ENCODE measurements at places on chromosomes 6 and 20. TPM values are rescaled to one million over a fixed set of nuclear protein-coding genes. Genes with fewer than 3 reads are reported as not detected.
A peak's percentile ranks its signal among the peaks of the same experiment; 100 is the strongest.

DNA sequence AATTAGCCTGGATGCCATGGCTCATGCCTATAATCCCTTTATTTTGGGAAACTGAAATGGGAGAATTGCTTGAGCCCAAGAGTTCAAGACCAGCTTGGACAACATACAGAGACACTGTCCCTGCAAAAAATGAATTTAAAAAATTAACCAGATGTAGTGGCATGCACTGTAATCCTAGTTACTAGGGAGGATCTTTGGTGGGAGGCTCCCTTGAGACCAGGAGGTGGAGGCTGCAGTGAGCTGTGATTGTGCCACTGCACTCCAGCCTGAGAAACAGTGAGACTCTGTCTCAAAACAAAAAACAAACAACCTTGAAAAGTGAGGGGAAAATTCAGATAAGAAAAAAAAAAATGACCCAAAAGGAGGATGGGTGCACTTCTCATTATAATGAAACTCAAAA lies 23.4 kb downstream of the CAP2 start:
- H3K27ac ChIP-seq: no peak overlapping the region
- H3K27me3 ChIP-seq: no peaks in the 10 kb centered on the region
- no peaks in the 10 kb centered on the region for H3K4me1 ChIP-seq
- DNase-seq: no peak
- H3K36me3 ChIP-seq: no peaks in the 10 kb centered on the region
- no peak overlapping the region for H3K4me3 ChIP-seq

DNA sequence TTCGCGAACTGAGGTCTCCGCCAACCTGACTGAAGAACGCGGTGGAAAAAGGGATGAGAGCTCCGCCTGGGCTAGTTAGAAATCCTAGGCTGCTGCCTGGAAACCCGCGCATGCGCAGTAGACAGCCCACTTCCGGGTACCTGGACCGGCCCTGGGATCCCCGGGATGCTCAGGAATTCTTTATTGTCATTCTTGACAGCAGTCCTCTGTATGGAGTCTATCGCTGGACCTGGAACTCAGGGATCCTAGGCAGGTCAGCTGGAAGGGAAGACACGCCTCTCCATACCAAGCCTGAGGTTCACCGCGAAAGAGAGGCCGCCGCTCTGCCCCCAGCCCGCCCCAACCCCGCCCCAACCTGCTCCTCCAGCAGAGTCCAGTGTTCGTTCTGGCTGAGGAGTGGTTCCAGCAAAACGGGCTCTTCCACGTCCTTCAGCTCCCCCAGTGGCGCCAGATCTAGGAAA lies 1379.2 kb upstream of the DEFB115 start:
- DNase-seq: no peak
- no peak overlapping the region for H3K4me3 ChIP-seq
- peaks cover 8% of the 10 kb centered on the region for H3K27me3 ChIP-seq
- no peaks in the 10 kb centered on the region for H3K4me1 ChIP-seq
- H3K27ac ChIP-seq: no peak overlapping the region

XKR7 gene
- not detected for total RNA-seq

GRCh38 chr6:107442938-107443607 lies 16.3 kb downstream of the PDSS2 start:
- DNase-seq: no peak
- no peak overlapping the region for H3K4me3 ChIP-seq
- H3K36me3 ChIP-seq: no peaks in the 10 kb centered on the region
- H3K27ac ChIP-seq: no peak overlapping the region
- no peaks in the 10 kb centered on the region for H3K4me1 ChIP-seq
- no peaks in the 10 kb centered on the region for H3K27me3 ChIP-seq

- no peaks in the 10 kb centered on the region for H3K36me3 ChIP-seq
- H3K27me3 ChIP-seq: no peaks in the 10 kb centered on the region
- no peaks in the 10 kb centered on the region for H3K4me1 ChIP-seq
- no peak for DNase-seq
These were observed 106.4 kb upstream of the TAB2 start for GRCh38 chr6:149211046-149211571.

DNA sequence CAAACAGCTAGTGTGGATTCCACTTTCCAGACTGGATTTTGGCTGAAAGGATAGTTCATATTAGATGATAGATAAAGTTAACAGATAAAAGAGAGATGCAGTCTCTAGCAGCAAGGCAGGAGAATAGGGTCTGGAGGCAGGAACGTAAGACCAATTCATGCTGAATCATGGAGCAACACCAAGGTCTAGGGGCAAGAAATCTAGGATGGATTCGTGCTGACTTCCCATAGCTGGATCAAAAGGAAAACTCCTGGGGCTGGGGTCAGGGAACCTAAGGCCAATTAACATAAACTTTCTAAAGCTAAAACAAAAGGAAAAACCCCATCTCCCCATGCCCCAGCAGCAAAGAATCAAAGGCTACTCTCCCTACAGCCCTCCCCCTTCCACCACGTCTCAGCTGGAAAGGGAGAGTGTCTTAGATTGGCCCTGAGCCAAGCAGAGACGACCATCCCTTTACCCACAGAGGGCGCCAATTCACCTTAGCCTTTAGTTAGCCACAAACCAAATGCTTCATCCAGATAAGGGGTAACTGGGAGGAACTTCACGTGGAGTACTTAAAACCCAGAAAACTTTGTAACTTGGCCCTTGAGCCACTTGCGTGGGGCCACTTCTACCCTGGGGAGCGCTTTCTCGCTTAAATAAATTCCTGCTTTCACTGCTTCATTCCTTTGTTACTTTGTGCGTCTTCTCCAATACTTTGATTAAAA lies 7.6 kb downstream of the TREM1 start:
- DNase-seq: no peak
- H3K27me3 ChIP-seq: no peaks in the 10 kb centered on the region
- peaks cover 3% of the 10 kb centered on the region for H3K4me1 ChIP-seq
- H3K4me3 ChIP-seq: no peak overlapping the region

- no peaks in the 10 kb centered on the region for H3K27me3 ChIP-seq
- DNase-seq: no peak
- H3K27ac ChIP-seq: peak overlapping the region; percentile 91
- no peaks in the 10 kb centered on the region for H3K36me3 ChIP-seq
- peaks cover 26% of the 10 kb centered on the region for H3K4me1 ChIP-seq
These were observed 600 bp upstream of the SYNJ2 start for GRCh38 chr6:157981132-157981394.

DNA sequence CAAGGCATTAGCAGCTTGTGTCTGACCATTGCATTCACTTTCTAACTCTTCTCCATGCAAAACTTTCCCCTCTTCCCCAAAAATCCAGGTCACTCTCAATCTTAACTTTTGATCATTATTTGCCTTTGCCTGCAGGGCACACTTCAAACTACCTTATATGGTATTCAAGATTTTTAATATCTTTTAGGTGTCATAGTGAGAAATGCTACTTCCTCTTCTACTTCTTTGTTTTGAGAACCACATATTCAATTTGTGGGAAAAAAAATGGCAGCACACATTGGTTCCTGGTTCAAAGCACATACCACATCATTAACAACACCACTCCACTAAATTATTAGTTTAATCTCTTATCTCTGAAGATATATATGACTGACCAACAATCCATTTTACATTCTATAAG lies 1267.0 kb upstream of the CITED2 start:
- DNase-seq: no peak
- no peak overlapping the region for H3K27ac ChIP-seq
- H3K27me3 ChIP-seq: no peaks in the 10 kb centered on the region
- no peaks in the 10 kb centered on the region for H3K4me1 ChIP-seq

DNA sequence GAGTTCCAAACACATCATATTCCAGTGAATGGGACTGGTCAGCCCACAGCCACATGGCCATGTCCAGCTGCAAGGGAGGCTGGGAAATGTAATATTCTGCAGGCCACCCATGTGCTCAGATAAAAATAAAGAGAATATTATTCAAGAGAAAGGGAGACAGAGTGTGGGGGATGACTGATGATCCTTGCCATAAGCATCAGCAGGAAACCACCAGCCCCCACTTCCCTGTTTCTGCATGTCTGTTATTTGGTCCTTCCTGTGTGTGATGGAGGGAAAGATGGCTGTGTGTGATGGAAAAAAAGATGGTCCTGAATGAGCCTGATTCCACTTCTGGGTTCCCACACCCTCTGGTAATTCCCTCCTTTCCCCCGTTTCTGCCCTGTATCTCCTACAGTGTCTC lies 13.1 kb upstream of the RSPO4 start:
- no peaks in the 10 kb centered on the region for H3K27me3 ChIP-seq
- no peak for DNase-seq
- H3K27ac ChIP-seq: no peak overlapping the region
- no peaks in the 10 kb centered on the region for H3K4me1 ChIP-seq

DNA sequence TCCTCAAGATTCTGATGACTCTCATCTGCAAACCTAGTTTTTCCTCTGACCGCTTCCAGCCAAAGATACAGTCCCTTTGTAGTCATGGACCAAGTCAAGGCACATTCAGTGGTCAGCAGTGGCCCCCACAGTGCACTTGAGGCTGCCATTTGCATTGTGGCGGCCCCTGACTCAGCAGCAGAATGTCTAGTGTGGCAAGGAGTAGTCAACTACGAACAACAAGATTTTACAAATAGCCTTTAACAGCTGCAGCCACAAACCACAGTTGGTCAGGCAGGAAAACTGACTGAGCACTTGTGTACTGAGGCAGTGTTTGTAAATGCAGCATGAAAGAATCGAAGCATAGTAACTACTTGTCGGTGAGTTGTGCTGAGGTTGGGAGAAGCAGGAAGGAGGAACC lies 49.6 kb downstream of the SLC2A12 start:
- no peak for DNase-seq
- H3K36me3 ChIP-seq: no peaks in the 10 kb centered on the region
- H3K4me1 ChIP-seq: no peaks in the 10 kb centered on the region
- no peak overlapping the region for H3K4me3 ChIP-seq
- no peak overlapping the region for H3K27ac ChIP-seq

- no peak overlapping the region for H3K27ac ChIP-seq
- H3K36me3 ChIP-seq: no peaks in the 10 kb centered on the region
- H3K27me3 ChIP-seq: no peaks in the 10 kb centered on the region
- DNase-seq: no peak
- peaks cover 21% of the 10 kb centered on the region for H3K4me1 ChIP-seq
These were observed 124.3 kb upstream of the MLIP start for GRCh38 chr6:53986721-53987521.

DNA sequence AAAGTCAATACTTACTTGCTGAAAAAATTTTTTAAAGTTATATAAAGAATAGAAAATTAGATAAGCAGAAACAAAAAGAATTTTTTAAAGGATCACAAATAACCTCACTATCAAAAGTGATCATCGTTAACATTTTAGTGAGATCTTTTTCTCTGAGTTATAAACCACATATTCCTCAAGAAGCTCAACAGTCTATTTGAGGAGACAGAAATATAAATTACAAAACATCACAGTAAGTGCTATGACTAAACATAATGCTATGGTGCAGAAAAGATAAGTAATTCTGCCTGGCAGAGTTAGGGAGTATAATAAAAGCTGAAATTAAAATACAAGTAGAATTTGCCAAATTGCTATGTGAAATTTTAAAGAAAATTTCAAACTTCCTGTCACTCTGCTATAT lies 226.7 kb downstream of the LMBRD1 start:
- no peak for DNase-seq
- H3K27me3 ChIP-seq: no peaks in the 10 kb centered on the region
- H3K27ac ChIP-seq: no peak overlapping the region
- H3K4me1 ChIP-seq: no peaks in the 10 kb centered on the region
- no peak overlapping the region for H3K4me3 ChIP-seq
- no peaks in the 10 kb centered on the region for H3K36me3 ChIP-seq

ZFP64 gene
- 16.2 TPM for total RNA-seq

GRCh38 chr20:61908057-61909026 lies 157.3 kb downstream of the TAF4 start:
- H3K27ac ChIP-seq: no peak overlapping the region
- H3K27me3 ChIP-seq: no peaks in the 10 kb centered on the region

CCN2 gene
- 28.5 TPM for total RNA-seq

GRCh38 chr6:83192456-83192855 lies 609 bp downstream of the PGM3 start:
- H3K27ac ChIP-seq: peak overlapping the region; percentile 88
- DNase-seq: no peak
- no peaks in the 10 kb centered on the region for H3K27me3 ChIP-seq
- H3K4me1 ChIP-seq: peaks cover 13% of the 10 kb centered on the region
- peak overlapping the region; percentile 96 for H3K4me3 ChIP-seq

DNA sequence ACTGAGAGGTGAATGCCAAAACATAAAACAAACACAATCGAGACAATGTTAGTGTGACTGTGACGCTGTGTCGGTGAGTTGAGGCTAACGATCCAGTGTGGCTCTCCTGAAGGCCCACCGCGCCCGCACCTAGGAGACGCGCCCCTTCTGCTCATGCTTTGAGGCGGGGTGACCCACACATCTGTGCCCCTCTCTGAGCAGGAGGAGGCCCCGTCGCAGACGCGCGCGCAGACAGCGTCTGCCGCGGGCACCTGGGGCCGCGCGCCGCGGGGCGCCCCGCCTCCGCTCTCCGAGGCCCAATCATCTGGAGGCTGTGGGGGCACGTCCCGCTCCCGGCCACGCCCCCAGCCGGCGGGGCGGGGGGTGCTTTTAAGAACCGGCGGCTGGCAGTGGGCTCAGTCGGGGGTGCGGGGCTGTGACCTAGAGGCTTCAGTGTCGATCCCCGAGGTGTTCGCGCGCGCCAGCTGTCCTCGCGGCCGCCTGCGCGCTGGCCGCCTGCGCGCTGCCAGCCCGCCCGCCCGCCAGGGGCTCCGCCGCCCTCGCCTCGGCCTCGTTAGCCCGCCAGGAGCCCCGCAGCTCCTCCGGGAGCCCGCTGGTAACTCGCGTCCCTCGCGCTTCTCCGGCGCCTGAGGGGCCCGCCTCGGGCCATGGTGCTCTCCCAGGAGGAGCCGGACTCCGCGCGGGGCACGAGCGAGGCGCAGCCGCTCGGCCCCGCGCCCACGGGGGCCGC lies at the start of gene SLC16A10:
Gene SLC16A10, plus strand, starts transcription at position 398 of the 730 bp plus-strand sequence. Its CDS starts 250 bp downstream, at position 648.
- peaks cover 6% of the 10 kb centered on the region for H3K4me1 ChIP-seq
- peak within 1 kb of the TSS; percentile 48 for H3K4me3 ChIP-seq
- no peaks in the 10 kb centered on the region for H3K27me3 ChIP-seq
- no peak for DNase-seq
- no peaks in the 10 kb centered on the region for H3K36me3 ChIP-seq

DNA sequence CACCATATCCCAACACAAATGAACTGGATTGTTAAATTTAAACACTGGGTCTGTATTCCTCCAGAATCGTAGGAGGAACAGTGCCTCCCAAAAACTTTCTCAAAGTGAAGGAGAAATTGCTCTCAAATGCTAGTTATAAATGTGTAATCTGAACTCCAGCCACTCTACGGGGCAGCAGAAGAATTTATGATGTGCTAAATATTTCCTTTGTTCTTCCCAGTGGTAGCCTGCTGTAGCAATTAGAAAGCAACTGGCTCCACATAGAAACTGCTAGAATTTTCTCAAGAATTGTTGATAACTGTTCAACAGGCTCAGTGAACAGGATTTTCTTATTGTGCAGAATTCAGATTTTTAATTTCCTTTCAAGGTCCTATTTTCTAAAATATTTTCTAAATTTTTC lies 49.8 kb upstream of the EYA4 start:
- H3K4me1 ChIP-seq: no peaks in the 10 kb centered on the region
- DNase-seq: no peak
- no peak overlapping the region for H3K4me3 ChIP-seq
- H3K36me3 ChIP-seq: no peaks in the 10 kb centered on the region

SLC35D3 gene
- not detected for total RNA-seq

GRCh38 chr6:41371992-41372831 lies 36.8 kb downstream of the NCR2 start:
- H3K27me3 ChIP-seq: peaks cover 100% of the 10 kb centered on the region
- peaks cover 33% of the 10 kb centered on the region for H3K4me1 ChIP-seq
- H3K4me3 ChIP-seq: no peak overlapping the region
- DNase-seq: no peak
- no peaks in the 10 kb centered on the region for H3K36me3 ChIP-seq

Data from esophagus squamous epithelium (tissue), 5 donors.